GM18507 (cell line): ENCODE measurements at places on chromosomes 6 and 20.

- DNase-seq = no peak
These were observed 8.7 kb upstream of the WTAP start for GRCh38 chr6:159718634-159719033.

GRCh38 chr20:63471002-63471716, 1.3 kb downstream of the KCNQ2 start:
- DNase-seq = no peak

DNA sequence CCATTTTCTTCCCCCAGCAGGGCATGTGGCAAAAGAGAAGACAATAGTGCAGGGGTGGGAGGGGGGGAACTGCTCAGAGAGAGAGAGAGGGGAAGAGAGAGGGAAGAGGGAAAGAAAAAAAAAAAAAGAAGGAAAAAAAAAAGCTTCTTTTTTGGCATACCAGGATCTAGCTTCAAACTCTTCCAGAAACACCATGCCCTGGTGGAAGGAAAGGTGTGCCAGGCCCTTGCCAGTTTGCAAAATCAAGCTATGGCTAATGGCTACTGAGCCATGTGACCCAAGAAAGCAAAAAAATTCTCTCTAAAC, 326 bp downstream of the ZMYND8 start:
- no peak for DNase-seq

- DNase-seq = no peak
These were observed 21.3 kb downstream of the PRKN start for GRCh38 chr6:162706232-162706631.

DNA sequence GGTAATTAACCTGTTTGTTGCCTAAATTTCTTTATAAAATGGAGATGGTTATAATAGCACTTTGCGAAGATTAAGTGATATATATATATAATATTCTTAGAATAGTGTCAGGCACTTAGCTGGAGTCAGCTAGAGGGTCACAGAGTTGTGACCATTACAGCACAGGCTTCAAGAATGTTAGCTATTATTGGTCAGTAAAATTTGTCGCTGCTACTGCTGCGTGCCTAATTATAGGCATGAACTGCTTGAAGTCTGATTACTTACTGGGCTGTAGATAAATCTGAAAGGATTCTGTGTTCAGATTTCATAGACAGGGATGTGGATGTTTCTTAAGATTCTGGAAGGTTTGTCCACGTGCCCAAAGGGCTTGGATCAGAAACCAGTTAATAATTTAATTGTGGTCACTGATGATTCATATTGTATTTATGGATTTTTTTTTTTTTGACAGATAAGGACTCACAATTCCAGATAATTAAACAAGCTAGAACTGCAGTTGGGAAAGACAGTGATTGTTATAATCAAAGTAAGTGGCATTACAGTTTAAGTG, 4.7 kb downstream of the SNRNP48 start:
- no peak for DNase-seq

- no peak for DNase-seq
These were observed 1.9 kb upstream of the ETV7 start for GRCh38 chr6:36389353-36389752.

DNA sequence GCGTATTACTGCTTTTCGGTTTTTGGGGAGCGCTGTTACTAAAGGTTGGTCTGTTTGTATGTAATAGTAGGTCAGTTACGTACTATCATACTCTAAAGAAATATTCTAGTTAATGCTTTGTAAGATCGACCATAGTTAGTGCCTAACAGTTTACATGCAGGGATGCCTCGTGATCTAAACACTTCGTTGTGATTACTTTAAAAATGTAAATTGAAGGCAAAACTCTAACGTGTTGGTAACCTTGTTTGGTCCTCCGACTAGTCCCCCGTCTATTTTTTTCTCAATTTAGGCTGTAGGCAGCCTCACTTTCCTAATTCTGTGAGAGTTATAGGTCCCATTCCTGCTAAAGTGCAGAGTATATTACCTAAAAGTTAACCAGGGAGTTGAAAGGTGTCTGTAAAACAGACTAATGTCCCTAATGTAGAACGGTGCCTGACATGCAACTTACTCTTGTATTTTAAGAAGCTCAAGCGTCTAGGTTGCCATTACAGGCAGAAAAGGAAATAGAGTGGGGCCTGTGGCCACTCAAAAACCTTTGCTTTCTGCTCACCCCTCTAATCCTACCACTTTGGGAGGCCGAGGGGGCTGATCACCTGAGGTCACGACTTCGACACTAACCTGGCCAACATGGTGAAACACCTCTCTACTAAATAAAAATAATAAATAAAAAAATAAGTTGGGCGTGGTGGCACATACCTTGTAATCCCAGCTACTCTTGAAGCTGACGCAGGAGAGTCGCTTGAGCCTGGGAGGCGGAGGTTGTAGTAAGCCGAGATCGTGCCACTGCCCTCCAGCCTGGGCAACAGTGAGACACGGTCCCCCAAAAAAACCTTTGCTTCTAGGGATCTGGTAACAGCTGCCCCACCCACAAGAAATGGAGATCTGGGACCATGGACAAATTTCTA, 37.8 kb downstream of the HFE start:
- no peak for DNase-seq

DNA sequence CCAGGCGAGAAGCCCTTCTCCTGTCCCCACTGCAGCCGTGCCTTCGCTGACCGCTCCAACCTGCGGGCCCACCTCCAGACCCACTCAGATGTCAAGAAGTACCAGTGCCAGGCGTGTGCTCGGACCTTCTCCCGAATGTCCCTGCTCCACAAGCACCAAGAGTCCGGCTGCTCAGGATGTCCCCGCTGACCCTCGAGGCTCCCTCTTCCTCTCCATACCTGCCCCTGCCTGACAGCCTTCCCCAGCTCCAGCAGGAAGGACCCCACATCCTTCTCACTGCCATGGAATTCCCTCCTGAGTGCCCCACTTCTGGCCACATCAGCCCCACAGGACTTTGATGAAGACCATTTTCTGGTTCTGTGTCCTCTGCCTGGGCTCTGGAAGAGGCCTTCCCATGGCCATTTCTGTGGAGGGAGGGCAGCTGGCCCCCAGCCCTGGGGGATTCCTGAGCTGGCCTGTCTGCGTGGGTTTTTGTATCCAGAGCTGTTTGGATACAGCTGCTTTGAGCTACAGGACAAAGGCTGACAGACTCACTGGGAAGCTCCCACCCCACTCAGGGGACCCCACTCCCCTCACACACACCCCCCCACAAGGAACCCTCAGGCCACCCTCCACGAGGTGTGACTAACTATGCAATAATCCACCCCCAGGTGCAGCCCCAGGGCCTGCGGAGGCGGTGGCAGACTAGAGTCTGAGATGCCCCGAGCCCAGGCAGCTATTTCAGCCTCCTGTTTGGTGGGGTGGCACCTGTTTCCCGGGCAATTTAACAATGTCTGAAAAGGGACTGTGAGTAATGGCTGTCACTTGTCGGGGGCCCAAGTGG, 5.3 kb downstream of the SNAI1 start:
- no peak for DNase-seq

GRCh38 chr6:132405143-132405915, 4.1 kb upstream of the MOXD1 start:
- peak; percentile 15 for DNase-seq

DNA sequence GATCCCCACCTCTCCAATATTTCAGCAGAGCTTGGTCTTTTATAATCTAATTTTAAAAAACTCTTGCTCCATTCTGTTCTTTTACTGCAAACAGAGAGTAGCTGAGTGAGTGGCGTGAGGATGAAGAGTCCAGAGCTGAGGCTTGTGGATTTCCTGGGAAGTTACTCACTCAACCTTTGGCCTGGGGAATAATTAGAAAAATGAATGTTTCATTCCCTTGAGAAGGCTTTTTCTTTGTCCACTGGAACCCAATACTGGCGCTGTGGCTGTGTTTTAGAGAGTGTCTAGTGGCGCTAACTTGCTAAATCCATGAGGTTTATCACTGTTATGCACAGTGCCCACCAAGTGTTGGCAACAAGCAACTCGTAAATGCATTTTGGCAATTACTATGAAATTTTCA, 251.5 kb downstream of the HIVEP2 start:
- no peak for DNase-seq

DNA sequence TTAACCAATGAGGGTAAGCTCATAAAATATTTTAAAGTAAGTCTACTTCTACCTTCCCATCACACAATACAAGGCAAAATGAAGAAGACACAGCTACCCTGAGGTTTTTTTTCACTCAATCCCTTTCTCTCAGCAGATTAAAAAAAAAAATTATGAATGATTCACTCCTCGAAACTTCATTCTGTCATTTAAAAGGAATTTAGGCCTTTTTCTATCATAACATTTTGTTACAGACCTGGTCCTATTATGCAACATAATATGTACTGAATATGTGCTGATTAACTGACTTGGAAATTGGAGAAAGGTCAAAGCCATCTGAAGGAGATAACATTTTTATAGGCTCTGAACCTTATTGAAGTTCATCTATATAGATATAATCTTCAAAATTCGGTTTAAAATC, 45.5 kb downstream of the PRL start:
- no peak for DNase-seq

DNA sequence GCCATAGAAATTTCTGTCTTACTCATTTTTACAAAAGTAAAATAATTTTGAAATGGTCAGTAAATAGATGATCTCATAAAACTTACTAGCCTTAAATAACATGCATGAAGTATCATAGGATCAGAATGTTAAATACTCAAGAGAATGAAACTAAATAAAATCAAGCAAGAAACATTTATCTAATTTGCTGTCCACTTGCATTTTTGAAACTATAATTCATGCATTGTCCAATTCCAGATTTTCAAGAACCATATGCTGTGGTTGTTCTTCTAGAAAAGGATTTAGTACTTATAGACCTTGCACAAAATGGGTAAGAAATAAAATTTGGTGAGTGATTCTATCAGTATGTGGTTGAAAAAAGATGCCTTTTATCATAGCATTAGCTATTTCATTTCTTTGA, 107.0 kb downstream of the STXBP5 start:
- DNase-seq = no peak

- DNase-seq = no peak
These were observed 28.4 kb upstream of the ARMH2 start for GRCh38 chr6:24827162-24827561.

GRCh38 chr6:51432481-51432880, 613.8 kb downstream of the TFAP2B start:
- DNase-seq = no peak

GRCh38 chr6:26233649-26234420, 131.2 kb upstream of the BTN3A2 start:
- no peak for DNase-seq

- no peak for DNase-seq
These were observed 57.5 kb downstream of the NCOA3 start for GRCh38 chr20:47559141-47559540.

DNA sequence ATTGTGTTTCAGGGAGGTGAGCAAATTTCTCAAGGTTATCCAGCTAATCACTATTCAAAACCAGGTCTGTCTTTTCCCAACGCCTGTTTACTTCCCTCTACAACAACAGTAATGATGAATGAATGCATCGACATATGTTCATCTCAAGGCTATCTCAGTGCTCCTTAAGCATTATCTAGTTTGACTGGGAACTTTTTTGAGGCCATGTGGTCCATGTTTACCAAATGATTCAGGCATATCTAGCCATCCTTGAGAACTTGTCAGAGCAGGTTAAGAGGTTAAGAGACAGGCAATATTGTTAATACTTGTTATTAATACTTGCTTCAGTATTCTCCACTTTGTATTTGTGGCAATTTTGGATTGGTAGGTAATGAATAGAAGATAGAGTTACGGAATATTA, 1038.4 kb upstream of the FLRT3 start:
- DNase-seq = no peak

DNA sequence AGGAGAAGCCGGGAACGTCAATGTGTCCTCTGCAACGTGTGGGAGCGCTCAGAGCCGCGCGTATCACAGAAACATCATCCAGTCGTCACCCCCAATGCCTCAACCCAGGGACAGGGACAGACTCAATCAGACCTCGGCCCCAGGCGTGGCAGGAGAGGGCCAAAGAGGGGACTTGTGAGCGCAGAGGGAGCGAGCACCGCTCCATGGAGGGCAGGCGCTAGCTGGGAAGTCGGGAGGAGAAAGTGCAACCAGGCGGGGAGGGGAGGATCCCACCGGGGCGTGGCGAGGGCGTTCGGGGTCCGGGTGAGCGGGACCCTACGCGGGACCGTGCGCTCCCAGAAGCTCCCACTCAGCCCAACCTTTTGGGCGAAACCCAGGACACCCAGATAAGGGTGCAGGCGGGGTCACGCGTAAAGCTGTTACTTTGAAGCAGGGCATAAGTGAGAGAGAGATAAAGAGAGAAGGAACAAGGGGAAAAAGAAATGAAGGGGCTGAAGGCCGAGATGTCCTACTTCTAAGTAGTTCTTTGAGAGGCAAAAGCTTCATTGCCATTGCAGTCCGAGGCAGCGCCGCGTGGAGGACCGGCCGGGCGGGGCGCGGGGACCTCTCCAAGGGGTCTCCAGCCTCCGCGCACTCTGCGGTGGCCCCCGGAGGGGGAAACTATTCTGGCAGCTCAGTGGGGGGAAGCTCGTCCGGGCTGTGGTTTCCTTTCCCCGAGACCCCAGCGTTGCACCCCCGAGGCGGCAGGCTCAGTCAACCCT, 862 bp upstream of the SOBP start:
- DNase-seq = no peak

DNA sequence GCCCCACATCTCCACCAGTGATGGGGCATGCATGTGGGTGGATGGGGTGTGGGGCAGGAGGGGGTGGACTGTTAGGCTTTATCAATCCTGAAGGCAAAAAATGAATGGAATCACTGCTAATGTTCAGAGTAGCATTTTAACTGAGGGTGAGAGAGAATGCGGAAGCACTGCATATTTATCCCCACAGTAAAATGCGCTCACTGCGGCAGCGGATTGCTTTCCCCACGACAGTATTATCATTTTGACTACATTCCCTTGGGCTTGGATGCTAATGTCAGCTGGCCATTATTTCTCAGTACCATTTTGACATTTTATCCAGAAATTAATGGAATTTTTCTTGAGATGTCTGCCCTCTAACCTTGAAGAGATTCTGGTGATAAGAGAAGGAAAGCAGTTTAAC, 13.4 kb downstream of the ALDH8A1 start:
- no peak for DNase-seq

GRCh38 chr6:75368864-75369402, 84.3 kb upstream of the TMEM30A start:
- DNase-seq = no peak

GRCh38 chr6:15017261-15017660, 228.6 kb upstream of the JARID2 start:
- DNase-seq = no peak

- DNase-seq = no peak
These were observed 116.0 kb downstream of the PLCB1 start for GRCh38 chr20:8248051-8248450.

GRCh38 chr6:164612751-164613150, 696.7 kb downstream of the C6orf118 start:
- no peak for DNase-seq

- DNase-seq = no peak
These were observed 25.4 kb downstream of the VEGFA start for GRCh38 chr6:43795421-43795820.

- DNase-seq = no peak
These were observed 10.6 kb downstream of the TRIB3 start for GRCh38 chr20:391041-391711.
